ENCODE measurements at places on chromosomes 3 and 15. TPM values are rescaled to one million over a fixed set of nuclear protein-coding genes. Genes with fewer than 3 reads are reported as not detected.

Gene CX3CR1
- 4.7 TPM for total RNA-seq

Gene KLF13
- total RNA-seq = 157 TPM

Gene WDR93
- total RNA-seq = 3.0 TPM

Gene STRC
- total RNA-seq = 0.40 TPM

Gene FES
- total RNA-seq = 48.1 TPM

Gene SLC12A8
- total RNA-seq = 5.9 TPM

Gene CDHR4
- total RNA-seq = 7.8 TPM

Gene DUOX1
- total RNA-seq = 363 TPM

Gene HOMER2
- total RNA-seq = 15.3 TPM

Gene ZNF660
- total RNA-seq = 3.7 TPM

Gene LRRIQ4
- not detected for total RNA-seq

Gene BLM
- total RNA-seq = 3.2 TPM

Gene KCNAB1
- total RNA-seq = 2.4 TPM

Gene TRPC1
- 5.5 TPM for total RNA-seq

Gene CPLX3
- total RNA-seq = not detected

Gene CMC1
- total RNA-seq = 21.2 TPM

Gene TEX9
- 46.3 TPM for total RNA-seq

Gene FMN1
- 23.7 TPM for total RNA-seq

Gene ZNF621
- 22.6 TPM for total RNA-seq

Gene ONECUT1
- total RNA-seq = 0.18 TPM

Gene GOLGA6L10
- total RNA-seq = 7.0 TPM

Gene SLC9C1
- total RNA-seq = 0.12 TPM

Gene GOLGA8T
- 0.80 TPM for total RNA-seq

Gene COL8A1
- 84.6 TPM for total RNA-seq

Gene CAMKV
- total RNA-seq = not detected

Gene MASP1
- total RNA-seq = 8.3 TPM

Gene NPHP3
- total RNA-seq = 17.8 TPM

Gene SYNPR
- not detected for total RNA-seq

Gene IVD
- total RNA-seq = 51.0 TPM

Gene GRK7
- 0.06 TPM for total RNA-seq

Gene CIB2
- 9.8 TPM for total RNA-seq

Gene CAND2
- total RNA-seq = 5.6 TPM

Gene CIDEC
- total RNA-seq = not detected

Gene HSPBAP1
- total RNA-seq = 10.5 TPM

Gene HCN4
- total RNA-seq = 1.0 TPM

Gene FGD5
- 45.3 TPM for total RNA-seq

Gene MNS1
- 6.7 TPM for total RNA-seq

Gene ATP10A
- 4.5 TPM for total RNA-seq

Gene MOBP
- 0.14 TPM for total RNA-seq

Data from lung (tissue), 17 donors.